Activated CD4-positive, alpha-beta memory T cell treated with anti-CD3 and anti-CD28 coated beads for 36 hours (primary cell): ENCODE measurements at places on chromosomes 5 and 9.

- DNase-seq, result no peak
These were observed 208.1 kb upstream of the ACTBL2 start for GRCh38 chr5:57690724-57691123.

GRCh38 chr5:54421976-54422375, 33.5 kb upstream of the HSPB3 start:
- no peak for DNase-seq

GRCh38 chr9:14313378-14313940, 482 bp downstream of the NFIB start:
- DNase-seq, result peak; percentile 10

GRCh38 chr9:133850937-133851336, 112.8 kb upstream of the SARDH start:
- DNase-seq, result no peak

DNA sequence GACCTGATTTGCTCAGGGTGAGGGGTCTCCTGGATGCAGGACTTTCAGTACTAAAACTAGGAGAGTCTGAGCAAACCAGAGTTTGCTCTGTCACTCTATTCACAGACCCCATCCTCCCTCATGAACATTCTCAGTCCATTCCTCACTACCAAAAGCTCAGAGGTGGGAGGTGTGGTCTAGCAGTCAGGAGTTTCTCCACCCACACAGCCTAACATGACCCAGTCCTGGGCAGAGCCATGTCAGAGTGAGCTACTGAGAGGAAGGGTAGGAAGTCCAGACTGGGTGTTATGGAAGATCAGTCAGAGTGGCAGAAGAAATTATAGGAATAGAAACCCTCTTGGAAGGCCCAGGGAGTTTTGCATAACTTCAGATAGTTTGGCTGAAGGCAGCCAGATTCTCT, 113.3 kb upstream of the GRAMD2B start:
- no peak for DNase-seq

- DNase-seq, result peak; percentile 50
These were observed at the start of gene IL13 for GRCh38 chr5:132657676-132658380. IL13 (plus strand) TSS chr5:132658173; CDS start chr5:132658187, 14 bp downstream.

- no peak for DNase-seq
These were observed 87.6 kb downstream of the ADAMTS6 start for GRCh38 chr5:65394087-65394486.

GRCh38 chr5:113491022-113491421, 2.8 kb upstream of the MCC start:
- DNase-seq, result no peak

GRCh38 chr5:157657516-157657915, 5.3 kb upstream of the SOX30 start:
- no peak for DNase-seq

DNA sequence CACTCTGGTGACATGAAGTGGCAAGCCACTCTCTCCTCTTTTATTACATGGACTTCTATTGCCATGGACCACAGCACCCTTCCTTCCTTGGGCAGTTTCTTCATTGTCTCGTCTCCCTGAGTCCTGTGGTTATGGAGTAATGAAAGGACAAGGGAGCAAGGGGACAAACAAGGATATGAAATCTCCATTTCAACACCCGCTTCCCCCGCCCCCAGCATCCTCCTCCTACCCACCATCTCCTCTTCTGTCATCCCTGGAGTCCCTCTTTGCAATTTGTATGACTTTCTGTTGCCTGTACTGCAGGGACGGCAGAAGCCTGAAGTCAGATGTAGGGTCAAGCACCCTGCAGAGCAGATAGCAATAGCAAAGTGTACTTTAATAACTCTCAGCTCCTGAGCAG, 300.7 kb upstream of the CLINT1 start:
- no peak for DNase-seq

- DNase-seq, result no peak
These were observed 821.6 kb downstream of the TLE1 start for GRCh38 chr9:80867731-80868130.

DNA sequence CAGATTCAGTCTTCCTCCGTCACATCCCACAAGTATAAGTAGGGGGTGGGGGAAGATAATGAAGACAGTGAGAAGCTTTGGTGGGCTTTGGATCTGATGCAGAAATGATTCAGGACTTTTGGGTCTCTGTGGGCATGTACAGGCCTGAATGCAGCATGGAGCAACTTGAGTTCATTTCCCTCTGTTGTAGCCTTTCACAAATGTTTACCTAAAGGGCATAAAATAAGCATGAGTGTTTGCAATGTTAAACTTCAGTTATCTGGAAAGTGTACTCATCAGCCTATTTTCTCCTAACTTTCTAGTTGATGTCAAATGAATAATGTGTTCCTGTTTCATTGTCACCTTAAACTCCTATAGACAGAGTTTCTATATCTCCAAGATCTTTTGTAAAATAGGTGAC, 39.3 kb downstream of the GARNL3 start:
- no peak for DNase-seq

DNA sequence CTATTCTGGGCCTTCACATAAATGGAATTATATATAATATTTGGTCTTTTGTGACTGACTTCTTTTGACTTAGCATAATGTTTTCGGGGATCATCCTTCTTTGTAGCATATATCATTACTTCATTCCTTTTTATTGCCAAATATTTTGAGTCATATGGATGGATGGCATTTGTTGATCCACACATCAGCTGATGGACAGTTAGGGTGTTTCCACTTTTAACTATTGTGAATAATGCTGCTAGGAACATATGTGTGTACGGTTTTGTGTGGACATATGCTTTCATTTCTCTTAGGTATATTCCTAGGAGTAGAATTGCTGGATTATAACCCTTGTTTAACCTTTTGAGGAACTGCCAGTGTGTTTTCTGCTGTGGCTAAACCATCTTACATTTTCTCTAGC, 249.6 kb downstream of the FANCC start:
- no peak for DNase-seq

GRCh38 chr9:126301985-126302603, 24.5 kb upstream of the MVB12B start:
- peak; percentile 50 for DNase-seq

DNA sequence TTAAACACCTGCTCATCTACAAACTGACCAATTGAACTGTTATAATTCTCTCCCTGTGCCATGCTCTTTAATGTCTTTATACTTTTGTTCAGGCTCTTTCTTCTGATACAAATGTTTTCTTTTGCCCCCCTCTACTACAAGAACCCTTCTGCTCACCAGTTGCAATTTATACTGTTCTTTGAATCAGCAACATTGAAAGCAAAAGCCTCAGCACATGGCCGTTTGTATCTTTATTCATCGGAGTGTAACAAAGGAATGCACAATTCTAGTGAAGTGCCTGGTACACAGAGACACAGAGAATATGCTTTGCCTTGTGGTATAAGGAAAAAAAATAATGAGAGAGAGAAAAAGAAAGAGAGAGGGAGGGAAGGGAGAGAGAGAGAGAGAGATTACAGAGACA, 547.1 kb downstream of the CDH12 start:
- no peak for DNase-seq

DNA sequence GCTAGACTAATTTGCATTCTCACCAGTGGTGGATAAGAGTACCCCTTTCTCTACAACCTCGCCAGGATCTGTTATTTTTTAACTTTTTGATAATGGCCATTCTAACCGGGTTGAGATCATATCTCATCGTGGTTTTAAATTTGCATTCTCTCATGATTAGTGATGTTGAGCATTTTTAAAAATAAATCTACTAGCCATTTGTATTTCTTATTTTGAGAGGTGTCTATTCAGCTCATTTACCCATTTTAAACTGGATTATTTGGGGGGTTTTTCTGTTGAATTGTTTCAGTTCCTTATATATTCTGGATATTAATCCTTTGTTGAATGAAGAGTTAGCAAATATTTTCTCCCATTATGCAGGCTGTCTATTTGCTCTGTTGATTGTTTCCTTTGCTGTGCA, 139.6 kb downstream of the ARSB start:
- no peak for DNase-seq

DNA sequence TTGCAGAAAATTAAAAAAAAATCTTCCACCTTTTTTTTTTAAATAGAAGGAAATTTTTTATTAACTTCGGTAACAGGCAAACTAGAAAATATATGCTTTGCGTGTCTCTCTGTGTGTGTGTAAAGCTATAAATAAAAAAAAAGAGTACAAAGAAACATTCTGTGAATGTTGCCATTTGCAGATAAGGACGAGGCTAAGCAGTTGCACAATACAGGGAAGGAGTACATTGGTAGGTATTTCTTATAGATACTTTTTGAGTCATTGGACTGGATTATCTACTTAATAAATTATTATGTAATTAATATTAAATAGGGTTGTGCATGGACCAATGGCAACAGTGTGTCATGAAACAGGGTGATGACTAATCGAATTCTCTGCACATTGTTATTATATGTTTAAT, 102.4 kb downstream of the CAMK4 start:
- DNase-seq, result no peak

DNA sequence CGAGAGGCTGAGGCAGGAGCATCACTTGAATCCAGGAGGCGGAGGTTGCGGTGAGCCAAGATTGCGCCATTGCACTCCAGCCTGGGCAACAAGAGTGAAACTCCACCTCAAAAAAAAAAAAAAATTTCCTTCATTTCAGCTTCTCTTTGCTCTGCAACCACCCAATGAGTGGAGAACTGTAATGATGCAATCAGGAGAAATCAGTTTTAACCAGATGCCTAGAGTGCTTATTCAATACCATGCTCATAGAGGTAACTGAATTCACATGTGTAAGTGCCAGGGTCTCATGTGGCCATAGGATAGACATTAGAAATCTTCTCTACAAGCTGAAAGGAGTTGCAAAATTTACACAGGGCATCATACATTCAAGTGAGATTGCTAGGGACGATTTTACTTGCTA, 70.6 kb downstream of the HMHB1 start:
- no peak for DNase-seq

DNA sequence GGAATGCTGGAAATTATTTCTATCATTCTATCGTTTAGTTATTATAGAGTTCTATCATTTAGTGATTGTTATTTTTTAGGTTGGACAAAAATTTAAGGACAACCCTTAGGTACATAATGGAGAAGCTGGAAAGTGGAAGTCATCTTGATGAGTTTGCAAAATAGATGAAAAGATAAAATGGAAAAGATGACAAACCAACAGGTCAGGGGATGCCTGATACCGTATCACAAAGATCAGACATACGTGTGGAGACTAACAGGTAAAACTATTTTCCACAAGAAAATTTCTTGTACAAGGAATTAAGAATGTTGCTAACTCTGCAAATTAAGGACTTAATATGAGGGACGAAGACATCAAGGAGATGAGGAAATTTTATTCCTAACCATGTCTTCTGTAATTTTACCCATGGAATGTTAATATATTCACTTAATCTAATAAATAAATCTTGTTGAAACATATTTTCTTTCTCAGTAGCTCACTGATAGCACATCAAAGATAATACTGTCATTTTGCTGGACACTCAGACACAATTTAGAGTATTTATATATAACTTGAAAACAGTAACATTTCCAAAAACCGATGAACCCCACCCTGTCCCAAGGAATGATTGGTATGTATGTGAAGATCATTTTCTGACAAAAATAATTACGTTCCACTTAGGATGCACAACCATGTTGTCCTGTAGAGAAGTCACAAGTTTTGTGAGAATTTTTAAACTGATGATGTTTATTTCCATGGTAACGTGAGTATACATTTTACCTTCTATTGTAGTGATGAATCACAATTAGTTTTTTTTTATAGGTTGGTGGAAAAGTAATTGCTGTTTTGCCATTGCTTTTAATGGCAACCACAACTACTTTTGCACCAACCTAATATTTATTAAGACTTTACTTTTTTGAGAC, 2.6 kb downstream of the LURAP1L start:
- no peak for DNase-seq

- peak; percentile 62 for DNase-seq
These were observed at the start of gene GLDC for GRCh38 chr9:6645355-6646292. GLDC (minus strand) TSS chr9:6645729; CDS start chr9:6645499, 230 bp downstream.

GRCh38 chr5:120779674-120780073, 315.6 kb downstream of the PRR16 start:
- no peak for DNase-seq

DNA sequence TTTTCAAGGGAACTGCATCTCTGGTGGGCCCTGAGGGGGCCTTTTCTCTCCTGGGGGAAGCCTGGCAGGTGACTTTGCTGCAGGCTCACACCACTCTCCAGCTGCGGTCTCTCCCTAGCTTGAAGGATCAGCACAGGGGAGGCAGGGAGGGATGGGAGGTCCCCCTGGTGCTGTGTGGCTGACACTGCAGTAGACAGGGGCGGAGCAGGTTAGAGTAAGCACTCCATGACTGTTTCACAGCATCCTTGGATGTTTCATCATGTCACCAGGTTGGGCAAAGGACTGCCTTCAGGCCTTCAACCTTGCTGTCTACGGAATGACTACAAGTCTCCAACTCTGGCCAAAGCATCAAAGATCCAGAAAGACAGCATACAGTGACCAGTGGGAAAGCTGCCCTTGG, 470.7 kb downstream of the CDK5RAP2 start:
- DNase-seq, result no peak

DNA sequence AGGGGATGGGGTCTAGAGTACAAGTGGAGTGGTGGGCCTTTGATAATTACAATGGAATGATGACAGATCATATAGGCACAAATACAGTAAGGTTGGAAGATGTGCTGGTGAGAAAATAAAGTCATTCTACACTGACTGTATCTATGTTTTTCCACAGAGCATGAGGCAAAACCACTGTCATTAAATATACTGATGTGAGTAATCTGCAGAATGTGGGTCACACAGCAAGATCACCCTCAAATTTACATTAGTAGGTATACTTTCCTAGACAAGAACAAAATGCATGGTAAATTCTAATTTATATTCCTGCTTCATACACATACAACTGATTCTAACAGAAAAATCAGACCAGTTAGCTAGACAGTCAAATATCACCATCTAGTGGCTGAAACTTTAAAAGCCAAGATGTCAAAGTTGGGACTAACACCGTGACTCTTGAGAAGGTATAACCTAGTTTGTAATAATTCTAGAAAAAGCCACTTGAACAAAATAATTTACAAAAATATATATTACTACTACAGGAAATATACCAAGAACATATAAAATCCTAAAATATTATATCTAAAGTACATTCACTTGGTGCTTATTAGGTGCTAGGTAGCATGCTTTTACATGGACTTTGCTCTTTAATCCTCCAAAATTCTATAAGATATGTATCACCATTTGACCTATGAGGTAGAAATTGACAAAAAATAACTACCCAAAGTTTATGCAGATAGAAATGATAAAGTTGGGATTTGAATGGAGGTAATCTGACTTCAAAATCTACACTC, 19.5 kb downstream of the TTC33 start:
- no peak for DNase-seq

DNA sequence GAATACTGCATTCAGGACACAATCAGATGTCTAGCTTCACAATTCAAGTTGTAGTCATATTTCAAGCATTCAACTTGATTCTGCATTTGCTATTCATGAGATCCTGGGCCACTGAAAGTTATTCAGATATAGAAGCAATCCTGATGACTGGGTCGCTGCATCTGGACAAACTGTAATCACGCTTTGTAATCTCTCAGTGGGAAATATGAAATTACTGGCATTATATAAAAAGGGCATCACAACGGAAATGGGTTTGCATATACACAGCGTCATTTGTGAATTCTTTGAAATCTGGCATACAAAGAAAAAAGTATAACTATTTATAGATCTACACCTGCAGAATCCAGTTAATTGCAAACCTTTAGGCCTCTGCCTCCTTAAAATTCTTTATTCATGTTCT, 102.2 kb downstream of the PARP8 start:
- DNase-seq, result no peak

- DNase-seq, result no peak
These were observed at the start of gene FAXDC2 for GRCh38 chr5:154850255-154851062. FAXDC2 (minus strand) TSS chr5:154850603; CDS start chr5:154838178, 12,425 bp downstream.
